ENCODE measurements at places on chromosomes 12 and 14.

- DNase-seq = no peak
These were observed 150.5 kb upstream of the KRR1 start for GRCh38 chr12:75661908-75662307.

DNA sequence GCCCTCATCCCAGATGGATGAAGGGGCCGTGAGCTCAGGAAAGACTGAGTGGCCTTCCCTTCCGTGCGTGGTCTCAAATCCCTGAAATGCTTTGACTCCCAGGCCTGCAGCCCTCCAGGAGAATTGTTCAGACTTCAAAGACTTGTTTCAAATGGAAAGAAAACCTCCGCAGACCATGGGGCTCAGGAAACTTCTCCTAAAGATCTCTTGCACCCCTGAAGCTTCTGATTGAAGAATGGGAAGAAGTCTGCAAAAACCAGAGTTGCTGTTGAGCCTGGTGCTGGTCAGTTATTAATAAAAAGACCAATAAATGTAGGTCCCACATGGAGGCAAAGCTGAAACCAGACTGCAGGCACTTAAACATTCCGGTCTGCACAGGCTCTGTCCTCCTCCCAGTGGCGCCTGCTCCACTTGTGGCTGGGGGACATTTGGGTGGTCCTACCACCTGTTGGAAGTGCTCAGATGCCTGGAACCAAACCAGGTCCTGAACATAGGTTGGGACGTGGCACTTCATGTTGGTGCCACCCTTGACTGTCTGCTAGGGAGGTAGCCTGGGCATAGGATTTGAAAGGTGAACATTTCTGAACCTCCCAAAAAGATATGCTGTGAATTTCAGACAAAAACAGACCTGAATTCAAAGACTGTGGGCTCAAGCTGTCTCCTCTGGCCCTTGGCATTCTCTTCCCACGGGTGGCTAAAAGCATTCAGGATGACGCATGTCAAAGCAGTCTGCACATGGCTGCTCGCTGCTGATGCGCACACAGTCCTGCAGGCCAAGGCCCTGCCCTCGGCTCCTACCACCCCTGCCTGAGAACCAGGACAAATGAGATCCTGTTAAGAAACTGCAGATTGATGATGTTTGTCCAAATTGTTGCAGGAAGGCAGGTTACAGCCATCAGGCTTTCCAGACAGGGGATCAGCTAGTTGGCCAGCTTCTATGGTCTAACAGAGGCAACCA is 36.2 kb upstream of the MEG3 start:
- no peak for DNase-seq

DNA sequence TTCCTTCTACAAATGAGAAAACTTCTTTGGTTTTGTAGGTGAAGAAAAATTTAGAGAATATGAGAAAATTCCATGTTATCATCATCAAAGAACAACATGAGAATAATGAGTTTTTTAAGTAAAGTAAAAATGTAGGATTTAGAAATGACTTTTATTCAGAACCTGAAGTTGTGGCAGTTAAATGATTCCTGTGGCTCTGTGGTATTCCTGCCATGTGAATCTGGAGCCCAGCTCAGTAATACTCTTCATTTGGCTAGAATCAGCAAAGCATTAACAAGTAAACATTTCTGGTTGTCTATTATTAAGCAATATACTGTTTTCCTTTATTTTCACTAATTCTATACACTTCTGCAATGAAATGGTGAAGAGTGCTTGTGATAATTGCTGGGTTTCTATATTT is 95.6 kb upstream of the E2F7 start:
- no peak for DNase-seq

DNA sequence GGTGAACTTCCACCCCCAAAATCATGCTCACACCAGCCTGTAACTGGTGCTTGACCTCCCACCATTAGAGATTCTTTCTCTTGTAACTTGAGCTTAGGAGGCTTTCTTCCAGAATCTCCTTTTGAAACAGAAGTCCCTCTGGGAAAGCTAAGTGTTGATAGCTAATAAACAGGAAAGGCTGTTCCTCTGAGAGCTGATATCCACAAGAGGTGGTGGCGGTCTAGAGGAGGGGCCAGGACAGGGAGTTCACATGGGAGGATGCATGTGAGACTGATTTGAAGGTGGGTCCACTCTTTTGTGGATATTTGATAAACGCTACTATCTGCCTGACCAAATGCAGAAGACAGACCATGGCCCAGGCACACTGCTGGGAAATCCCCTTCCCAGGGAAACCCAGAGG is 10.2 kb upstream of the PRMT8 start:
- DNase-seq = no peak

GRCh38 chr14:94548999-94549985 is 11.9 kb upstream of the SERPINA4 start:
- DNase-seq = peak; percentile 60

DNA sequence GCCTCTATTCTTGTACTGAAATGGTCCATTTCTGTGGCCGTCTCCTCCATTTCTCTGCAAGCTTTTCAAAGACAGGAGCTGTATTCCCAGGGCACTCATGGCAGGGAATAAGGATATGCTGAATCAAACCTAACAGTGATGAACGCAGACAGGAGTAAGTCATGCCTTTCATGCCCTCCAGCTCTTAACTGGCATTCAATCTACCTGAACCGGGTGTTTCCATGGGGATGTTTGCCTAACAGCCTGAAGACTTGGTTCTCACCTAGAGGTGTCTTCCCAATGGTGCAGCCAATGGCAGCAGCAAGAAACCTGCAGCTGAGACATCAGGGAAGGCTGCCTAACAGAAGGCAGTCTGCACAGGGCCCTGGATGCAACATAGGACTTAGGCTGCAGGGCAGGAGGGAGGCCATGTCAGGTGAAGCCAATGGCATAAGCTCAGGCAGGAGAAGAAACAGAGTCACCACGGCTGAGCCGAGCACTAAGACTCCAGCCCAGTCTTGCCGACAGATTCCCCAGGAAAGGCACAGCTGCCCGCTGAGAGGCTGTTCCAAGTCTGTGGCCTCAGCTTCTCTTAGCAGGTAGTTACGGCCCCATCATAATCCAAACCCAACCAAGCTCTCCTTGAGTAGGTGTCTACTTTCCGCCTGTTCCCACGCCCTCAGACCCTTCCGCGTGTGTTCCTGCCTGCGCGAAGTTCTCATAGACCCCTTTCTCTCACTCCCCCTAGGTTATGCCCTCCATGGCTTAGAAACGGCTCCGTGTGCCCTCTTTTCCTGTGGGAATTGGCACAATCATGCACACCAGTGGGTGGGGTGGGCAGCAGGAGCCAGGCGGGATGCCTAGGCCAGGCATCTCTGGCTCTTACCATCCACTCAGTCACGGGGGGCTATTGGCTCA is 44.1 kb downstream of the VWF start:
- no peak for DNase-seq

DNA sequence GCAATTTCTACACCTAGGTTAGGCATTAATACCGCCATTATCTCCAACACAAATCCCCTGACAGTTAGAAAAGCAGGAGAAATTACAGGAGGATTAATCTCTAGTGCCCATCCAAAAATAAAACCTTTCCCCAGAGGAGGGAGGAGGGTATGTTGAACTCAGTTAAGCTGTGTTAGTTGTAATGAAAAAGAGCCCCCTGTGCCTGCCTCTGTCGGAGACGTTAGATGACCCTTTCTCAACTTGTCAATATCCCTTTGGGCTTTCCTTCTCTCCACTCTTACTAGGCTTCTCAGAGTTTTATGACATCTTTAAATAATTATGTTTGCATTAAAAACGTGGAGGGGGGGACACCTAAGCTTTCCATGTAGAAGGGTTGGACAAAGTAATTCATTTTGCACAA is 278.2 kb downstream of the PDZRN4 start:
- no peak for DNase-seq

DNA sequence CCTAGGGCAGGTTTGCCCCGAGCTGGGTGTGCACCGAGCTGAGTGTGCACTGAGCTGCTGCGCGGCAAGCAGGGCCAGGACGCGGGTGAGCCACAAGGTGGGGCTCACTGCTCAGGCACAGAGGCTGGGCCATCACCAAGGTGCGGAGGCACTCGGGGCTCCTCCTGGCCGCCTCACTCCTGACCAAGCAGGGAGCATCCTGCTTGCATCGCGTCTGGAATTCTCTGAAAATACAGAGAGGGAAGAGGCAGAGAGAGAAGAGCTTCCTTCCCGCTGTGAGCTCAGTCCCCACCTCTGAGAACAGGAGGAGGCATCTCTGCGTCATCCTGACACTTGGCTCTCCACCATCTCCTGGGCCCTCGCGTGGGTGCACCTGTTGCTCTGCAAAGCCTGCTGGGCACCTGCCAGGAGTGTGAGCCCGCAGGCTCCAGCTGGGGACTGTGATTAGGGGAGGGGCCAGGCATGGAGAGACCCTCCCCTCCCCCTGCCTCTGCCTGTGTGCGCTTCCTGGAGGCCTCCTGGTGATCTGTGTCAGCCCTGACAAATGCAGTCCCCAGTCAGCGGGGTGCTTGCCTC is 116.3 kb downstream of the GLT1D1 start:
- DNase-seq = peak; percentile 76

DNA sequence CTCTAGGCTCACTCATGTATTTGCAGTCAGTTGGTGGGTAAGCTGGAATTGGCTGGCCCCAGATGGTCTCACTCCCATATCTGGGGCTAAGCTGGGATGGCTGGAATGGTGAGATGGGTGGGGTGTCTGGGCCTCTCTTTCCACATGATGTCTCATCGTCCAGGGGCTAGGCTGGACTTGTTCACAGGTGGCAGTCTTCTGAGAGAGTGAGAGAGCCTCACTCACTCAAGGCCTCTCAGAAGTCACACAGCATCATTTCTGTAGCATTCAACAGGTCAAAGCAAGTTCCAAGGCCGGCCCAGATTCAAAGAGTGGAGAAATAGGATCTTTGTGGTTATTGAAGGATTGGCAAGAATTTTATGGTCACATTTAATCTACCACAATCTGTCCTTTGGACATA is 102.7 kb downstream of the UNC79 start:
- DNase-seq = no peak

GRCh38 chr14:92039063-92039718 is 668 bp downstream of the TRIP11 start:
- peak; percentile 38 for DNase-seq

- no peak for DNase-seq
These were observed 25.7 kb downstream of the SERPINA1 start for GRCh38 chr14:94362614-94363133.

DNA sequence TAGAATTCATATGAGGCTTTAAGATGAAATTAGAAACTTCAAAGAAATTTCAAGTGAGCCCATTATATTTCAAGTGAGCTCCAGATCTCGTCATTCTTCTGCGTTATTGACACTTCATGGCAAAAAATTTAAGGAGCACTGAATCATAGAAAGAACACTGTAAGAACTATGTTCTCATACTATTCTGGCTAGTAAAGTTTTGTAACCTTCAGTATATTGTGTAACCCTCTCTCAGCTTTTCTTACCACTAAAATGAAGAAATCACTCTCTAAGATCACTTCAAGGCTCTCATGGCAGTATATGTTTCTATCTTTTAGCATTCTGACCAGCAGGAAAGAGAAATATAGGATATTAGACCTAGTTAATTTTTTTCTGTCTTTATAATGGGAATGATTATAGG is 6.3 kb downstream of the GPHN start:
- no peak for DNase-seq

DNA sequence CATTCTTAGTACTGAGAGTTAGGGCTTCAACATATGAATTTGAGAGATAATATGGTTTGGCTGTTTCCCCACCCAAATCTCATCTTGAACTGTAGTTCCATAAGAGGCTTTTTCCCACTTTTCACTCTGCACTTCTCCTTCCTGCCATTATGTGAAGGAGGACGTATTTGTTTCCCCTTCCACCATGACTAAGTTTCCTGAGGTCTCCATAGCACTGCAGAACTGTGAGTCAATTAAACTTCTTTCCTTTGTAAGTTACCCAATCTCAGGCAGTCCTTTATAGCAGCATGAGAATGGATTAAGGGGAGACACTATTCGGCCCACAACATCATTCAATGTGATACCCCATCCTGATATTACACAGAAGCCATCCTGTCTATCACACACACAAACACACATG is 36.8 kb upstream of the ALG10B start:
- DNase-seq = no peak

DNA sequence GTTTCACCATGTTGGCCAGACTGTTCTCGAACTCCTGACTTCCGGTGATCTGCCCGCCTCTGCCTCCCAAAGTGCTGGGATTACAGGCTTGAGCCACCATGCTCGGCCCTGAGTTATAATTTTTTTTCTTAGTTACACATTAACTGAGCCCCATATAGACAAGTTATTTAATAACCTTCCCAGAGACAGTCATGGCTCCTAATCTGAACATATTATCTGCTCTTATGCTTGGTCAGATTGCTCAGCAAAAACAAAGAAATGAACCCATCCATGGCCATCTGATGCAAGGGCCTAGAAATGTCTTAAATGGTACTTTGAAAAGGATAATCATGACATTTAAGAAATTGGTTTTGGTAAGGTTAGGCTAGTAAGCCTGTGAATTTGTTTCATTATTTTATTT is 13.0 kb downstream of the SAMD15 start:
- no peak for DNase-seq

- no peak for DNase-seq
These were observed 183.8 kb downstream of the ACSS3 start for GRCh38 chr12:81261508-81262207.

DNA sequence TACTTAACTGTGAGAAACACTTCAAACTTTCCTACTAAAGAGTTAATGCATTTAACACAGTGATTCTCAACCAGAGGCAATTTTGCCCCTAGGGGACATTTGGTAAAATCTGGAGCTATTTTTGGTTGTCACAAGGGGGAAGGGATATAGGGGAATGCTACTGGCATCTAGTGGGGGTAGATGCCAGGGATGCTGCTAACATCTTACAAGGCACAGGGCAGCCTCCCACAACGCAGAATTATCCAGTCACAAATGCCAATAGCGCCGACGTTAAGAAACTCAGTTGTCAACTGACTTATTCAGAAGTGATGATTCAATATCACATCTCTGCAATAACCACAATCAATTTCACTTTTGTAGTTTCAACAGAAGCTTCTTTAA is 2.0 kb downstream of the EEA1 start:
- peak; percentile 48 for DNase-seq

- no peak for DNase-seq
These were observed 74.9 kb upstream of the SLCO1C1 start for GRCh38 chr12:20620261-20620660.

Measured in GM20000 (cell line).